Pericardium fibroblast (primary cell): ENCODE measurements at places on chromosomes 3 and 15. TPM values are rescaled to one million over a fixed set of nuclear protein-coding genes. Genes with fewer than 3 reads are reported as not detected.

The MUC20 gene
- total RNA-seq, result 0.26 TPM in 1 of 2 replicates, not detected in the other

The FOXL2NB gene
- not detected in 2 replicates for total RNA-seq

The GOLGA8S gene
- total RNA-seq, result 0.23 TPM in 1 of 2 replicates, not detected in the other

The UBAP1L gene
- 0.34 and 0.35 TPM in 2 replicates for total RNA-seq

The CNTN4 gene
- total RNA-seq, result 4.9 TPM in 1 of 2 replicates, not detected in the other

The MYRIP gene
- total RNA-seq, result not detected in 2 replicates

The CHRD gene
- 1.5 and 5.1 TPM in 2 replicates for total RNA-seq

The ATP8B4 gene
- 0.43 and 4.4 TPM in 2 replicates for total RNA-seq

The ACAN gene
- 0.17 TPM in 1 of 2 replicates, not detected in the other for total RNA-seq

The ANKRD34C gene
- not detected in 2 replicates for total RNA-seq

The TIMP4 gene
- 13.1 and 13.7 TPM in 2 replicates for total RNA-seq

The EXD1 gene
- not detected in 2 replicates for total RNA-seq

The TIMMDC1 gene
- 46.9 and 47.5 TPM in 2 replicates for total RNA-seq

The ISLR2 gene
- total RNA-seq, result under 0.01 and 0.09 TPM in 2 replicates

The TM6SF1 gene
- total RNA-seq, result 0.60 and 4.3 TPM in 2 replicates

The PLA1A gene
- not detected in 2 replicates for total RNA-seq

The CADPS gene
- under 0.01 TPM in 1 of 2 replicates, not detected in the other for total RNA-seq

The PCCB gene
- 16.2 and 30.9 TPM in 2 replicates for total RNA-seq

The ABI3BP gene
- total RNA-seq, result 6.8 and 15.2 TPM in 2 replicates

The LRRN1 gene
- 0.35 and 2.8 TPM in 2 replicates for total RNA-seq

The CHDH gene
- total RNA-seq, result under 0.01 and 0.17 TPM in 2 replicates

The CPNE9 gene
- not detected in 2 replicates for total RNA-seq

The P2RY13 gene
- not detected in 2 replicates for total RNA-seq

The LDHAL6B gene
- not detected in 2 replicates for total RNA-seq
